ENCODE measurements at places on chromosomes 7 and 10. TPM values are rescaled to one million over a fixed set of nuclear protein-coding genes. Genes with fewer than 3 reads are reported as not detected.
A peak's percentile ranks its signal among the peaks of the same experiment; 100 is the strongest.

The MIOS gene
- total RNA-seq = 43.5 TPM

The PNLIPRP1 gene
- not detected for total RNA-seq

The AMZ1 gene
- total RNA-seq = not detected

The C10orf143 gene
- 4.9 TPM for total RNA-seq

The VIPR2 gene
- not detected for total RNA-seq

The RRP12 gene
- total RNA-seq = 66.1 TPM

The FXYD4 gene
- not detected for total RNA-seq

The SPDYE2B gene
- not detected for total RNA-seq

The C7orf57 gene
- 0.52 TPM for total RNA-seq

DNA sequence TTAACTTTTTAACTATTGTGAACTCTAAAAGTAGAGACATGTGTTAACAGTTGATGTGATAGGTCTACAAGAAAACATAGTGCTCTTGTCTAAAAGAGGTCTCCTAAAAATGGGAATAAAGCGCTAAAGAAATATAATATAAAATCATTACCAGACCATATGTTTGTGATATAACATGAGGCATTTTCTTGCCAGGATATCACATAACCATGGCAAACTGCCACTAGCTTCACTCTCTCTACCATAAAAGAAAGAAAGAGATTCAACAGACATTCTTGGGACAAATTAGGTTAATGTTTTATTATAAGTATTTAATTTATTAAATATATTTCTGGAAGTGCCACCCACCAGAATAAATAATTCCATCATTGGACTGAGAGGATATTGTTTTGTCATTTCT is 115.0 kb downstream of the TMEM26 start:
- DNase-seq = no peak
- H3K4me3 ChIP-seq = no peak overlapping the region
- no peaks in the 10 kb centered on the region for H3K36me3 ChIP-seq
- no peak overlapping the region for H3K27ac ChIP-seq
- no peaks in the 10 kb centered on the region for H3K27me3 ChIP-seq
- H3K4me1 ChIP-seq = no peaks in the 10 kb centered on the region

- H3K4me3 ChIP-seq = no peak overlapping the region
- no peak overlapping the region for H3K27ac ChIP-seq
- peaks cover 11% of the 10 kb centered on the region for H3K27me3 ChIP-seq
- no peak for DNase-seq
- no peaks in the 10 kb centered on the region for H3K4me1 ChIP-seq
- H3K36me3 ChIP-seq = no peaks in the 10 kb centered on the region
Observed at GRCh38 chr7:79520543-79520942, 67.1 kb upstream of the MAGI2 start.

DNA sequence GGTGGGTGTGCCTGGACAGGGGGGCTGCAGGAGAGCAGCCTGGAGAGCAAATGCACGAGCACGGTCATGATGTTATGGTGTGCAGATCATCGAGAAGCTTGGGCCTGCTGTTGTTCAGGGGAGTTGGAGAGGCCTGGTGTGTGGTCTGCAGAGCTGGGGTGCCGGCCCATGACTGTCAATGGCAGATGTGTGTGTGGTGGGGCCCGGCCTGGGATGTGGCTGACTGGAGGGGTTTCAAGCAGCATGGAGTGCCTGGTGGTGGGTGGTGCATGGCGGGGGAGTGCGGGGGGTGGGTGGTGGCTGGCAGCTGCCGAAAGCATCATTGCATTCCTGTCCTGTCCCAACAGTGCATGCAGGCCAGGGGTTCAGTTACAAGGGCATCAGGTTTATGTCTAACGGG is 122.6 kb downstream of the DOCK1 start:
- no peaks in the 10 kb centered on the region for H3K27me3 ChIP-seq
- peaks cover 67% of the 10 kb centered on the region for H3K36me3 ChIP-seq
- no peak overlapping the region for H3K27ac ChIP-seq
- H3K4me1 ChIP-seq = no peaks in the 10 kb centered on the region
- no peak overlapping the region for H3K4me3 ChIP-seq

- H3K27me3 ChIP-seq = no peaks in the 10 kb centered on the region
- H3K4me1 ChIP-seq = no peaks in the 10 kb centered on the region
- no peak overlapping the region for H3K27ac ChIP-seq
- no peak for DNase-seq
- no peaks in the 10 kb centered on the region for H3K36me3 ChIP-seq
- H3K4me3 ChIP-seq = no peak overlapping the region
Observed at GRCh38 chr7:115689941-115690340, 340.6 kb downstream of the TFEC start.

DNA sequence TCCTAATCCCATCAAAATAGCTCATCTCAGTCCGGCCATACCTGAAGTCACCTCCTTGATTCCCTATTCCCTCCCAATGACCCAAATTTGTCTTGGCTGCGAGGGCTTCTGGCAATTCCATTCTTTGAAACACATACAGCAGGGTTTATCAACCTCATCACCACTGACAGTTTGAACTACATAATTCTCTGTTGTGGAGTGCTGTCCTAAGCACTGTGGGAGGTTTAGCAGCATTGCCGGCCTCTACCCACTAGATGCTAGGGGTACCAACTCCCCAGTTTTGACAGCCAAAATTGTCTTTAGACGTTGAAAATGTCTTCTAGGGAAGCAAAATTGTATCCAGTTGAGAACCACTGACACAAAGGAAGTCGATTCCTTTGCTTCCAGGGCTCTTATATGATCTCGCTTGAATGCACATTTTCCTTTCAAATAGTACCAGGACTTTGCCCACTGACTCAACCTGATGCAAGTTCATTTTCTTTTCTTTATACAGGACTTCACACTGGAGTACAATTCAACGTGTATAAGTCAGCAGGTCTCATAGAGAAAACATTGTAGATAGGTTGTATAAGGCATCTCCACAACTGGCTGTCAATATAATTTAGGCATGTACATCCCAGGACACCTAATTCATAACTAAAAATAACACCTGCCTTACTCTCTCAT is 133.3 kb downstream of the STRA8 start:
- no peak overlapping the region for H3K27ac ChIP-seq
- no peak overlapping the region for H3K4me3 ChIP-seq
- H3K4me1 ChIP-seq = no peaks in the 10 kb centered on the region
- H3K36me3 ChIP-seq = peaks cover 16% of the 10 kb centered on the region
- DNase-seq = no peak

DNA sequence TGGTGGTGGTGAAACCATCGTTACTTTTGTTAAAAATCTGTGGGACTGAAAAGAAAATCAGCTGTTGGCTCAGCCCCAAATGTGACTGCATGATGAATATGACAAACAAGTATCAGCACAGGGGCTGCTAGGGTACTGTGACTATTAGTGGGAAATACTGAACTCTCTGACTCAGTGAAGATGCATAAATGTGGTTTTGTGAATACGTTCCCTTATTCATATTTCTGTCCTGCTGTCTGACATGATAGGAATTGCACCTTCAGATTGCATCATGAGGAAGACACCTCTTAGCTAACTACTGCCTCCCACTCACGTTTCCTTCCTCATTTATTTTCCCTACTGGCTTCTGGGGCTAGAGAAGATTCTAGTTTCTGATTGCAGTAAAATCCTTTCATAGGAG is 1.4 kb downstream of the CLEC5A start:
- H3K27me3 ChIP-seq = no peaks in the 10 kb centered on the region
- H3K4me3 ChIP-seq = no peak overlapping the region
- DNase-seq = peak; percentile 50
- no peaks in the 10 kb centered on the region for H3K36me3 ChIP-seq
- no peak overlapping the region for H3K27ac ChIP-seq
- no peaks in the 10 kb centered on the region for H3K4me1 ChIP-seq

GRCh38 chr10:102702742-102703141 is 11.5 kb downstream of the ARL3 start:
- no peak overlapping the region for H3K27ac ChIP-seq
- H3K36me3 ChIP-seq = peaks cover 12% of the 10 kb centered on the region
- H3K4me1 ChIP-seq = no peaks in the 10 kb centered on the region
- DNase-seq = no peak
- no peaks in the 10 kb centered on the region for H3K27me3 ChIP-seq

DNA sequence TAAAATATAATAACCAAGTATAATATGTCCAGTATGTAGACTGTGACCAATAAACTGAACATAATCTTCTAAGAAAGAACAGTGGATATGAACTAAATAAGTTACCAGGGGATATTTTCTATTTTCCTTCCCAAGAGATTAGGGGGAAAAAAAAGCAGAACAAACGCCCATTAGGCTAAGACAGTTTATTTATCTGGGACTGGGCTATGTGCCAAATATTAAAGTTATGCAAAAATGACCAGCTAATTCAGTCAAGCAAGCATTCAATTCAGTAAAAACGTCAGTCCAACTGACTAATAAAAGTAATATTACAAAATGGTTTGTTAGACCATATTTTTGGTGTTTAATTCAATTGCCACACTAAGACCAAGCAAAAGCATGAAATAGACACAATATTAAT is 122.2 kb downstream of the TSPAN12 start:
- H3K4me1 ChIP-seq = no peaks in the 10 kb centered on the region
- H3K27me3 ChIP-seq = peaks cover 75% of the 10 kb centered on the region
- H3K36me3 ChIP-seq = no peaks in the 10 kb centered on the region

DNA sequence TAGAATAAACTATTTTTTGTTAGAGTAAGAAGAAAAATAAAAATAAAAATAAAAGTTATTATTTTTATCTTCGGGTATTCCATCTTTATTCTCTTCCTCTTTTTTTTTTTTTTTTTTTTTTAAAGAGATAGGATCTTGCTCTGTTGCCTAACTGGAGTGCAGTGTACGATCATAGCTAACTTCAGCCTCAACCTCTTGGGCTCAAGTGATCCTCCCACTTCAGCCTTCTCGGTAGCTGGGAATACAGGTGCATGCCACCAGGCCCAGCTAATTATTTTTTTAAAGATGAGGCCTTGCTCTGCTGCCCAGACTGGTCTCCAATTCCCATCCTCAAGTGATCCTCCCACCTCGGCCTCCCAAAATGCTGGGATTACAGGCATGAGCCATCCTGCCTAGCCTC is 15.4 kb downstream of the STAM start:
- no peak overlapping the region for H3K27ac ChIP-seq
- H3K27me3 ChIP-seq = no peaks in the 10 kb centered on the region
- no peak overlapping the region for H3K4me3 ChIP-seq
- H3K4me1 ChIP-seq = peaks cover 51% of the 10 kb centered on the region
- no peak for DNase-seq

- peak overlapping the region; percentile 89 for H3K27ac ChIP-seq
- H3K27me3 ChIP-seq = no peaks in the 10 kb centered on the region
- H3K4me3 ChIP-seq = no peak overlapping the region
- DNase-seq = no peak
Observed at GRCh38 chr7:134447383-134447782, 11.5 kb downstream of the AKR1B1 start.

DNA sequence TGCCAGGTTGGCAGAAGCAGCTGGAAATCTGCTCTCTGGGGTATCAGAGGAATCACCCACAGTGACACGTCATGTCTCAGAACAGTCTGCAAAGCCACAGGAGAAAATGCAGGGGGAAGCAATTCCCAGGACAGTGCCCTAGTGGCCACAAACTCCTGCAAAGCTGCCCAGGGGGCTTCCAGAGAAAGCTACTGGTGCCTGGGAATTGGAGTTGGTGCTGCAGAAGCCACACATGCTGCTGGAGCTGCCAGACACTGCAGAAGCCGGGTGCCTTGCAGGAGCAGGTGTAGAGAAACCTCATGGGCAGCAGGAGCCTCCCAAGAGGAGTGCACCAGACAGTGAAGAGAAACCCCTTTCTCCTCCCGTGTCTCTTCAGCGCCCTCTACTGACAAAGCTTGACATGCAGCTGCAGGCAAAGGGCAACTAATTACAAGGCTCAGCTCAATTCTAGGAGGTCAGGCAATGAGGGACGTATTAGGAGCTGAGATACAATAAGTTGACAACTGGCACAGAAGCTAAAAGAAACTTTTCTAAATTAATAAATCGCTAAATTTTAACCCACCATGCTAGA is 30.2 kb upstream of the NUB1 start:
- H3K4me1 ChIP-seq = no peaks in the 10 kb centered on the region
- DNase-seq = peak; percentile 22
- no peak overlapping the region for H3K27ac ChIP-seq
- peaks cover 16% of the 10 kb centered on the region for H3K27me3 ChIP-seq
- H3K36me3 ChIP-seq = no peaks in the 10 kb centered on the region

GRCh38 chr10:117652228-117653169 is 110.0 kb downstream of the EMX2 start:
- no peak overlapping the region for H3K4me3 ChIP-seq
- H3K36me3 ChIP-seq = no peaks in the 10 kb centered on the region
- H3K27me3 ChIP-seq = no peaks in the 10 kb centered on the region
- peaks cover 12% of the 10 kb centered on the region for H3K4me1 ChIP-seq
- DNase-seq = no peak
- peak overlapping the region; percentile 96 for H3K27ac ChIP-seq

DNA sequence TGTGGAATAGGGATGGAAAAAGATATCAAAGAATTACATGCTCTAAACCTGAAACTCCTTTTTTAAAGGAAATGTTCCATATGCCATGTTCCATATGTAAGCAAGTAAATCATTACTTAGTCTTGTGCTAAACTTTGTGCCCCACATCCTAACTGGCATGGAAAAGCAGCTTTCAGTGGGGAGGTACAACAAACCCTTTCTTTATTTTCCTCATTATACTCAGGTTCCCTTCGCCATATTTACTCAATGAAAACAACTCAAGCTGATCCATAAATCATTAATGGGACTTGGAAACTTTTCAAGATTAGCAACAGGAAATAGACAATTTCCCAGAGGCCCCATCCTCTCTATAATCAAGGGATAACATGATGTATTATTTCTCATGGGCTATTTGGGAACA is 56.0 kb downstream of the GSAP start:
- H3K4me3 ChIP-seq = no peak overlapping the region
- no peak for DNase-seq
- peaks cover 5% of the 10 kb centered on the region for H3K36me3 ChIP-seq

- H3K27me3 ChIP-seq = no peaks in the 10 kb centered on the region
- peaks cover 37% of the 10 kb centered on the region for H3K4me1 ChIP-seq
- H3K36me3 ChIP-seq = no peaks in the 10 kb centered on the region
- H3K4me3 ChIP-seq = no peak overlapping the region
Observed at GRCh38 chr7:106057962-106058927, 53.9 kb downstream of the SYPL1 start.

GRCh38 chr10:79385804-79386531 is 38.7 kb downstream of the PPIF start:
- H3K36me3 ChIP-seq = peaks cover 7% of the 10 kb centered on the region
- H3K4me3 ChIP-seq = no peak overlapping the region
- H3K27me3 ChIP-seq = no peaks in the 10 kb centered on the region
- DNase-seq = no peak
- H3K4me1 ChIP-seq = no peaks in the 10 kb centered on the region
- no peak overlapping the region for H3K27ac ChIP-seq

- H3K4me3 ChIP-seq = no peak overlapping the region
- no peak for DNase-seq
- H3K27ac ChIP-seq = no peak overlapping the region
- H3K36me3 ChIP-seq = no peaks in the 10 kb centered on the region
Observed at GRCh38 chr7:14822481-14822854, 80.1 kb downstream of the DGKB start.

DNA sequence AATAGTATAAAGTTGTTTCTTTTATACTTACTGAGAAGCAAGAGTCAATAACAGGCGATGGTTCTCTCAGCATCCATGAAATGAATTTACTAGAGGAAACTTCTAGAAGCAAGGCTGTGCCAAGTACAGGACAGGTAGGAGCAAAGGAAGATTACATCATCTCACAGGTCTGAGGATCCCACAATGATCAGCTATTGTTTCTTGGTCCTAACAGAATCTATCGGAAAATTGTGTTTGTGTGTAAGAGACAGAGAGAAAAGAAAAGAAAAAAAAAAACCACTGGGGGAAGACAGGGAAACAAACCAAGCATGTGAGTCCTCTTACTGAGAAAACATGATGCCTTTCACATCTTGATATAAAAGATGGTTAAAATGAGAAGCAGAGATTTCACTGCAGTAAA is 535.0 kb upstream of the NRP1 start:
- peaks cover 28% of the 10 kb centered on the region for H3K27me3 ChIP-seq
- DNase-seq = no peak
- H3K4me1 ChIP-seq = no peaks in the 10 kb centered on the region
- H3K36me3 ChIP-seq = no peaks in the 10 kb centered on the region
